Osteoblast (primary cell): ENCODE measurements at places on chromosomes 13 and 19. TPM values are rescaled to one million over a fixed set of nuclear protein-coding genes. Genes with fewer than 3 reads are reported as not detected.

KLHL1 gene
- not detected in 2 replicates for total RNA-seq

DNA sequence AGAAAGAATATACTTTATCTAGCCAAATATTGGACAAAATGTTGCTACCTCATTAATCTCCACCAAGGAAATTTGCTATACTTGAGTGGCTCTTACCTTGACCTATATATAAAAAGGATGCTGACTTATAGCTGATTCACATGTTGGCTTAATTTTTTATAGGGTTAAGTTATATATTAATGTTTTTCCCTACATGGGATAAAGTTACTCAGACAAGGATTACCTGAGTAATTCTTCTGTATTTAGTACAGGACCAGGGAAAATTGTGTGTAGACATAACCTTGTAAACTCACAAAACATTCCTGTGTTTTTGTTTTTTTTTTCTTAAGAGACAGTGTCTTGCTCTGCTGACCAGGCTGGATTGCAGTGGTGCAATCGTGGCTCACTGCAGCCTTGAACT lies 30.6 kb upstream of the SOHLH2 start:
- no peaks in the 10 kb centered on the region for H3K36me3 ChIP-seq
- H3K27ac ChIP-seq: no peak overlapping the region
- H3K27me3 ChIP-seq: no peaks in the 10 kb centered on the region
- no peak for DNase-seq
- no peak overlapping the region for H3K4me3 ChIP-seq
- no peaks in the 10 kb centered on the region for H3K4me1 ChIP-seq

DNA sequence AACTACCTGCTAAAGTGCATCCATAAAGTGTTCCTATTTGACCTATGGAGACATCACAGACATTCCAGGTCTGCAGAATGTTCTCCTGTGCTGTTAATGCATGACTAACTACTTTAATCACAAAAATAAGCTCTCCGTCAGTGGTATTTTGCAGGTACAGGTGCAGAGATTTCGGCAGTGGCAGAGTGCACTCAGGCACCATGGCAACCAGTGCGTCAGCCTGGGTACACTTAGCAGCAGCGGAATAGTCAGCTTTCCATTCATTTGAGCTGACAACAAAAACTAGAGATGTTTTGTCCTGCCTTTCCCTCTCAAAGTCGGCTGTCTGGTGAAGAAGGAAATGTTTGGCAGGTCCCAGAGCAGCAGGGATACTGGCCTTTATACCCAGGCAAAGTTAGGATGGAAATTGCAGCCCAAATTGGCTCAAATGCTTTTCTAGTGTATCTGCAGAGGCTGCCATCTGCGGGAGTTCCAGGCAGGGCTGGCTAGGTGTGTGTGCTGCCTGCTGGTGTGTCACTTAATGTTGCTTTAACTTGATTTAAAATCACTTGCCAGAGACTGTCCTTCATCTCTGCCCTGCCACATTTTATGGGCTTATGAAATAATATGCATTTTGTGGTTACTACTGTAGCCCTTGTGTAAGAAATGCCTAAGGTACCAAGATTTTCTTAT lies 195.8 kb downstream of the RAP2A start:
- no peaks in the 10 kb centered on the region for H3K4me1 ChIP-seq
- DNase-seq: no peak
- H3K27me3 ChIP-seq: no peaks in the 10 kb centered on the region

- DNase-seq: no peak
- peaks cover 12% of the 10 kb centered on the region for H3K4me1 ChIP-seq
- H3K27me3 ChIP-seq: no peaks in the 10 kb centered on the region
- no peak overlapping the region for H3K4me3 ChIP-seq
- peaks cover 4% of the 10 kb centered on the region for H3K36me3 ChIP-seq
Measured at GRCh38 chr19:10227026-10227971, 3.8 kb downstream of the S1PR2 start.

- peak; percentile 86 for DNase-seq
- peaks cover 40% of the 10 kb centered on the region for H3K4me1 ChIP-seq
- H3K36me3 ChIP-seq: peaks cover 29% of the 10 kb centered on the region
- H3K27ac ChIP-seq: peak overlapping the region; percentile 51
Measured at GRCh38 chr19:17081672-17082630, 6.4 kb downstream of the MYO9B start.

DNA sequence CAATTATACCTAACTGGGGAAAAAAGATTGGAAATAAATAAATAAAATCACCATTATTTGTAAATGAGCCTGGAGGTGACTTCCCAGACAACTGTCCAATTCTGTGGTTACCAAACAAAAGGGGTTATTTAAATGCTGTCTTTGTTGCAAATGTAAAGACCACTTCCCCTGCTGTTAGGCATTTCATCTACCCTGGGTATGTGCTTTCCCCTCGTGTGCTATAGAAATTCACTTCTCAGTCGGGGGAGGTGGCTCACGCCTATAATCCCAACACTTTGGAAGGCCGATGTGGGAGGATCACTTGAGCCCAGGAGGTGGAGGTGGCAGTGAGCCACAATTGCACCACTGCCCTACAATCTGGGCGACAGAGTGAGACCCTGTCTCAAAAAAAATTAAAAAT lies 101.9 kb upstream of the AKAP11 start:
- no peak overlapping the region for H3K27ac ChIP-seq
- no peak overlapping the region for H3K4me3 ChIP-seq
- no peaks in the 10 kb centered on the region for H3K27me3 ChIP-seq
- no peak for DNase-seq
- no peaks in the 10 kb centered on the region for H3K4me1 ChIP-seq

DNA sequence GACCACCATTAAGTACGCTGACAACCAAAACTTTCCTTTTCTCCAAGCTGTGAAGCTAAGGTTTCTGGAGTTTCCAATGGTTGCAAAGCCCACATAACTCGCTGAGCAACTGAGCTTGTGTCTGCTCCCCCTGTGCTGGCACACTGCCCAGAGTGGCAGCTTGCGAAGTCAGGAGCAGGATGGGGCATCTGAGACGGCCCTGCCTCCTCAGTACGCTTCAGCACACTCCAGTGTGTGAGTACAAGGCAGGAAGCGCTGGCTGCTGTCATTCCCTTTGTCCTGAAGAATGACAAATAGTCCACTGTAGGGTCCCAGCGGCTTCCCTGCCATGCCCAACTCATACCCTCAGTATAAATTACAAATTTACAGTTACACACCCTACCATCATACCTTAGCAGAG lies 51.5 kb downstream of the SKA3 start:
- DNase-seq: no peak
- H3K27ac ChIP-seq: no peak overlapping the region
- H3K4me3 ChIP-seq: no peak overlapping the region
- H3K27me3 ChIP-seq: no peaks in the 10 kb centered on the region
- H3K4me1 ChIP-seq: no peaks in the 10 kb centered on the region

DNA sequence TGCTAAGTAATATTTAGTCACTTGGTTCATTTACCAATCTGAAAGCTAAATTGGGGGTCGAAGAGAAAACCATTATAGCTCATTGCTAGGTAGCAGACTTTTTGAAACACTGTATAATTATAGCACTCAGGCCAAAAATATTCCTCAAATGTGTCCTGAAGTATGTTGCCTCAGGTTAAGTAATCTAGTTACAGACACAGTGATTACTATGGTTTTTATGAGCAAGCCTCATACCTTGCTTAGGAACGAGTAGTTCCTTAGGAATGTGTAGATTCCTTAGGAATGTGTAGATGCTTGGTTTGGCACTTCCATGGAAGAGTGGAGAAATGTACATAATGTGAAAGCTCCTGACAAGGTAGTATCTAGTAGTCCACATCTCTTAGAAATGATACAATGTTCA lies 387.5 kb downstream of the LMO7 start:
- no peak overlapping the region for H3K27ac ChIP-seq
- H3K27me3 ChIP-seq: no peaks in the 10 kb centered on the region
- H3K36me3 ChIP-seq: no peaks in the 10 kb centered on the region
- H3K4me1 ChIP-seq: no peaks in the 10 kb centered on the region
